ENCODE measurements at places on chromosomes 1 and 21.

DNA sequence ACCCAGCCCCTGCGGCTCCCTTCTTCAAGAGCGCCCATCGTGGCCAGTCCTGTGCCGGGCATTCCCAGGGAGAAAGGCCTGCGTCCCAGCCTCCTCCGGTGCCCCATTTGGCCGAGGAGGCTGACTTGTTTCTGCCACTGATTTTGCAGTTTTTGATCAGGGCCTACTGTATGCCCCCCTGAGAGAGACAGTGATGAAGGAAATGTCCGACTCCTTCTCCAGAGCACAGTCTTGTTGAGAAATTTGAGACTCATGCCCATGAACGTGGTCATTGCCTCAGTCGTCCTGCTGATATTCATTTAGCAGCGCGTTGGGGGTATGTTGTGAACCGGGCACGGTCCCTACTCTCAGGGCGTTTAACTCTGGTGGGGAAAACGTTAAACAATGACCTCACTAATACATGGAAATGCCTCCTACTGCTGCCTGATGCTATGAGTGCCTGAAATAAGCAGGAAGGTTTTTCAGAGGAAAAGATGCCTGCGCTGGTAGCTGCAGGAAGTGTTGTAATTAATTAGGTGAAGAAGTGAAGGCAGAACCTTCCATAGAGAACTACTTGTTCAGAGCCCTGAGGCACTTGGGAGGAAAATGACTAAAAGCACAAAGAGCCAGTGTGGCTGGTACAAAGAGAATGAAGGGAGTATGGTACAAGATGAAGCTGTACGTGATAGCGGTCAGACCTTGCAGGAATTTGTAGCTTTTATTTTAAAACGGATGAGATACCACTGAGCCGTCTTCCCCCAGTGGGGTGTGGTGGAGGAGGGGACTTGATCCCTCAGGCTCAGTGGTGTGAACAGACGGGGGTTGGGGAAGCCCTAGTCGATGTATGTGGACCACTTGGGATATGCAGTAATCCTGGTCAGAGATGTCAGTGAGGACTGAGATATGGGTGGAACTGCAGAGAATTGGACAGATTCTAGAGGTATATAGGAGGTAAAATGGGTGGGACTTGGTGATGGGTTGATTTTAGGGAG is 730 bp downstream of the ZCCHC17 start:
- no peak for DNase-seq

DNA sequence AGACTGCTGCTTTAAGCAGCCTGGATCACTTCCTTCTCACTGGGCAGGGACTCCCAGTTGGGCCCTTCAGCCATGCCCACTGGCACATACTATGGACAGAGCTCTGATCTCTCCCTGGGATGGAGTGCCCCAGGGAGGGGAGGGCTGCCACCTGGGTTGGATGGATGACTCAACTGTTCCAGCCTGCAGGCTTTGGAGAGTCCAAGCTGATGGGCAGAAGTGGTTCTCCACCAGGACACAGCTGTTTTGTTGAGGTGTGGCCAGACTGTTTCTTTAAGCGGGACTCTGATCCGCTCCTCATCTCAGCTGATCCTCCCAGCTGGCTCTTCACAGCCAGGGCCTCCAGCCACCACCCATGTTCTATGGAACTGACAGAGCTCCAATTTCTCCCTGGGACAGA is 166.9 kb downstream of the MAGI3 start:
- DNase-seq, result no peak

DNA sequence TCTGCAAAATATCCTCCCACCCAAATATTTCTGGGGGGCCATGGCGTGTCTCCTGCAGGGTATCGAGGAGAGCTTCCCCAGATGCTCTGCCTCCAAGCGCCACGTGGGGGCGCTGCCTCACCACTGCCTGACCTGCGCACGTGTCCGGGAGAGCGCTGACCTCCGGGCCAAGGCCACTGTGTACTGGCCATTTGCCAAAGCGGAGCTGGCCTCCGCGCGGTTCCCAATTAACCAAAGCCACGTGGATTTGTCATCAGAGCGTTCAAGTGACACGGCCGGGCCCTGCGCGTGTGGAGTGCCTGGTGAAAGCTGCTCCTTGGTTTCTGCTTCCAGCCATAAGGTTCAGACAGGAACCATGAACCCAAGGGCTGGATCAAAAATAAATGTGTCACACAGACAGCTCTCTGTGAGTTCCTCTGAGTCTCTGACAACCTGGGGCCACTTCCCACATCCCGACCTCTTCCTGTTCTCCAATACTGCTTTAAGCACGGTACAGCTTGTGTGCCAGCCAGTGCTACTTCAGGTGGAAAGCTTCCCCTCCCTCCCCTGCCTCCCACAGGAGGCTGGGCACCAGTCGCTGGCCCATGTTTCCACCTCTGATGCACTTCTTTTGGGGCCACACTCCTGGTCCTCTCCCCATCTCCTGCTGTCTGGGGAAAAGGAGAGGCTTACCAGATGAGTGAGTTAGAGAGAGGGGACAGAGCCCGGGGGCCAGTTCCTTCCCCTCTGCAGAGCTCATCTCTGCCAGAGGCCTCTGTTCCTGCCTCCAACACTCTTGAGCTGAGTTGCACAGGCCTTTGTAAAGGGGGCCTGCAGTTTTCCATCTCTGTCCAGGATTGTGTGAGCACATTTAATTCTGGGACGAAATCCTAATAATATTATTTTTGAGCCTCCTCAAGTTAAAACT is 26.1 kb downstream of the ZP4 start:
- no peak for DNase-seq

GRCh38 chr1:242723044-242723716 is 198.7 kb upstream of the PLD5 start:
- no peak for DNase-seq

DNA sequence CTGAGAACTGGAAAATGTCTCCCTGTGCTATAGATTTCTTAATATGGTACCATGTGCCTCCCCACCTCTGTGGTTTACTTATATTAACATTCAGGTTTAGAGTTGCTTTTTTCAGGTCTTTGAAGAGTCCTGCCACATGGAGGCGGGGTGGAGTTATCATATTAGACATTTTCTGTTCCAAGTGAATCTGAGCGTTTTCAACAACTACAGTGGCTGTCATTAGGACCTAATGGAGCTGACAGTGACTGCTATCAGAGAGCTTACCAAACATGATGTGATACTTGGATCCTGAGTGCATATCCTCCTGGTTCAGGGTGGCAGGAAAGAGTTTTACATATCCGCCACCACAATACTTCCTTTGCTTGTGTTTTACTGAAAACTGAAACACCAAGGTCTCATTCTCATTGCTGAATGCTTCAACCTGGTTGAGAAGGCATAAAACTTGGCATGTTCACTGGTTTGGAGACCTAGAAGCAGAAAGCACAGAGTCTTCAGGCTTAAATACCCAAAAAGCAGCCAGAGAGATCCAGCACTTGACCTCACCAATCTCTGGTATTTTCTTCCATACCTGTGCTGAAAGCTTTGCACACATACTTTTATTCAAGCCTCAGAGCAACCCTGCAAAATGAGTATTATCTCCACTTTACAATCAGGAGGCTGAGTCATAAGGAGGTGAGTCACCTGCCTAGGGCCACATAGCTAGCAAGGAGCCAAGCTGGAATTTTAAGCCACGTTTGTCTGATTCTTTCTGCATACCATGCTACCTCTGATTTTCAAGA is 47.4 kb upstream of the OSBPL9 start:
- no peak for DNase-seq

DNA sequence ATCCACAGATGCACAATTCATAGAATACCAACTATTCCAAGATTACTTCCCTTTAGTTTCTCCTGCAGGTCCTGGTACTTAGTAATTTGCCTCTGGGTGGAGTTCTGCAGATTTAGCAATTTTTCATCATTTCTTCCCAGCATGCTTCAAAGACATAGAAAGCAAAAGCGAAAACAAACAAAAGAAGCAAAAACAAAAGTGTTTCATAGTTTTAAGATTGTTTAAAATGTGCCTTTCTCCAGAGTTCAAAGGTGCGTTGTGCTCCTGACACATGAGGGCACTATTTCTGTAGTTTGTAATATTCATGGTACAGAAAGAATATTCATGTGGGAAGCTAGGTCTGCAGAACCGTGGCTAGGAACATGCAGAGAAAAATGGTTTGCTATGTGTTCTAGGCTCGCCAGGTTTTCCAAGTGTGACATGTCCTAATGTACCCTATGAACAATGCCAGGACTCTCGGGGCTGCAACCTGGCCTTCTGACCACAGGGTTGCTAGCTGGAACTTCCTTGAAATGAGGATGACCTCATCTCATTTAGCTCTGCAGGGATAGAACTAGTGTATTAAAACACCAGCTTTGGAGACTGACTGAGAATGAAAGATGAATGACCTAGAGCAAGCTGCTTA is 30.0 kb upstream of the RCSD1 start:
- DNase-seq, result peak; percentile 12

DNA sequence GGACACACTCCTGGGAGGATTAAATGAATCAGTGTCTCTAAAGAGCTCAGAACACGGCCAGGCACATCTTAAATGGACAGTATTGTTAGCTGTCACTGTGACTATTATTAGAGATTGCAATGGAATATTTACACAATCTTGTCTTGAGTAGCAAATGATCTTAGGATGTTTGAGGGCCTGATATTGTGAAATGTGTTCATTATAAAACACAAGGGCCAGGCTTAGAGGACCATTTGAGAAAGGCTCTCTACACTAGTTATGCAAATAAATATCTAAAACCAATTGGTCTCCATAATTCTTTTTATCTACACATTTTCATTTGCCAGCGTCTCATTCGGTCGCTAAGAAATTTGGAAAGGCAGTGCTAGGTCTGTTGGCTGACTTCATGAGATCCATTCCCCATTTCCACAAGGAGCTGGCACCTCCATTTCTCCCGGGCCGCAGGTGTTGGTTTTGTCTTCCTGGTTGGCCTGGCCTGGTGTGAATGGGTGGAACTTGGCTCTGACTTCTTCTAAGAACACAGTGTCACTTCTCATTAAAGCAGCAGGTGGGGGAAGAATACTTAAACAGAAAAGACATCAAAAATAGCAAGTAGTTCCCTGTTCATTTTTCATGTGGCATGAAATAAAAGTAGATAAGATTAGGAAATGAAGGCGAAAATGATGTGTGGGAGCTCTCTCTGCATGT is 56.0 kb upstream of the PLXNA2 start:
- no peak for DNase-seq

DNA sequence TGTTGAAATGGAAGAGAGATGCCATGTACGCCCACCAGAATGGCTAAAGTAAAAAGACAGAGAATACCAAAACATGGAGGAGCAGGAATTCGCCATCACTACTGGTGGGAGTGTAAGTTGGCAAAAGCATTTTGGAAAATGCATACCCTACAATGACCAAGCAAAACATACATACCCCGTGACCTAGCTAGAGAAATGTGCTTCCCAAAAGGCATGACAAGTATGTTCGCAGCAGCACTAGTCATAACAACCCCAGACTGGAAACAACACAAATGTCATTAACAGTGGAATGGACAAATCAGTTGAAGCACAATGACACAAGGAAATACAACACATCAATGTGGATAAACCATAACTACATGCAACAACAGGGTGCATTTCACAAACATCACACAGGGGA is 27.2 kb downstream of the SYT2 start:
- DNase-seq, result no peak

- no peak for DNase-seq
These were observed 64.0 kb downstream of the PRDM2 start for GRCh38 chr1:13763991-13764390.

DNA sequence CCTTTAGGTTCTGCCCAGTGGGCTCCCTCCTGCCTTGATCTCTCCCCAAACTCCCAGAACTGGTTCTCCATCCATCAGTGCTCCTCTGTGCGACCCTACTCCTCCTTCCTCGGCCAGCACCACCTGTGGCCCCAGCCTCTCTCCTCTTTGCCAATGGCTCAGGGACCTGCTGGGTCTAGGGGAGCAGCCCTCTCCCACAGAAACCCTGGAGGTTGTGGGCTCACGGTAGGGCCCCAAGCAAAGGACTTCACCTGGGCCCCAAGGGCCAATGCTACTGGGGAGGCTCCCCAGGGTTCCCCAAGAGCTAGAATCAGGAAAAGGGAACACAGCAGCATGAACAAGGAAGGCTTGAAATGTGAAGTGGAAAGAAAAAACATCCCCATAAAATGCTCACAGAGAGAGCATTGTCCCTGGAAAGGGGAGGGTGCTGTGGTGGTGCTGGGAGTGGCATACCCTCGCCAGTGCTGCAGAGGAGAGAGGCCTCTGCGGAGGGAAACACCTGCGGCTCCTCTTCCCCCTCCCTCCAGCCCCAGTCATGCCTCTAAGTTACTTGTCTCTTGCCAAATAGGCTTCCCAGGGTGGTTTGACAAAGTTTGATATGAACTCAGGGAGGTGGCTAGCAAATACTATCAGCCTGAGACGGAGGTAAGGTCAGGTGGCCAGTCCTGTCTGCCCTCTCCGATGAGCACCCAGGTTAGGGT is 2.5 kb downstream of the TMEM63A start:
- DNase-seq, result no peak

- DNase-seq, result no peak
These were observed 20.2 kb upstream of the LRRC3 start for GRCh38 chr21:44434936-44435635.

GRCh38 chr1:77047978-77048614 is 171.1 kb downstream of the PIGK start:
- no peak for DNase-seq

DNA sequence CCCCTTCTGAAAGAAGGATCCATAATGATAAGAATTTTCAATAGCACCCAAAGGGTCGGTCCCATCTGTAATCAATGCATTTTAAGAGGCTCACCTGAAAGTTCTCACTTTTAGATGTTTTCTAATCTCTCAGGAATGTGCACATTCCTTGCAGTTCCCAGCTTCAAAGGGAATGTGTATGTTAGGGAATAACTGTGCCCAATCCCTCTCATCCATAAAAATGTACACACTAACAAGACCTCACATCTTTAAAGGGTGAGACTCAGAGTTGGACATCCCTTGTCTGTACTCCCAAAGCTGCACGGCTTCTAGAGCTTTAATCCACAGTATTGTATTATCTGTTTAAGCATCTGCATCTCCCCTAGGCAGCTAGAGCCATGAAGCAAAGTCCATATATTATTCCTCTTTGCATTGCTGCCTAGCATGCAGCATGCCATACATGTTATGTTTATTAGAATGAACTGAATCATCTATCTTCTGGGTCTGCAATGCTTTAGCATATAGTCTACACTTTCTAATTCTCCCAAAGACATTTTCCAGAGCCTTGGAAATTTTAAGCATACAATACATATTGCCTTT is 9.3 kb upstream of the CCN1 start:
- DNase-seq, result no peak

- DNase-seq, result peak; percentile 47
These were observed at the start of gene SERINC2 for GRCh38 chr1:31412732-31413404. Gene SERINC2, plus strand, starts transcription at chr1:31413213. Its CDS starts 53 bp downstream, at chr1:31413266.

DNA sequence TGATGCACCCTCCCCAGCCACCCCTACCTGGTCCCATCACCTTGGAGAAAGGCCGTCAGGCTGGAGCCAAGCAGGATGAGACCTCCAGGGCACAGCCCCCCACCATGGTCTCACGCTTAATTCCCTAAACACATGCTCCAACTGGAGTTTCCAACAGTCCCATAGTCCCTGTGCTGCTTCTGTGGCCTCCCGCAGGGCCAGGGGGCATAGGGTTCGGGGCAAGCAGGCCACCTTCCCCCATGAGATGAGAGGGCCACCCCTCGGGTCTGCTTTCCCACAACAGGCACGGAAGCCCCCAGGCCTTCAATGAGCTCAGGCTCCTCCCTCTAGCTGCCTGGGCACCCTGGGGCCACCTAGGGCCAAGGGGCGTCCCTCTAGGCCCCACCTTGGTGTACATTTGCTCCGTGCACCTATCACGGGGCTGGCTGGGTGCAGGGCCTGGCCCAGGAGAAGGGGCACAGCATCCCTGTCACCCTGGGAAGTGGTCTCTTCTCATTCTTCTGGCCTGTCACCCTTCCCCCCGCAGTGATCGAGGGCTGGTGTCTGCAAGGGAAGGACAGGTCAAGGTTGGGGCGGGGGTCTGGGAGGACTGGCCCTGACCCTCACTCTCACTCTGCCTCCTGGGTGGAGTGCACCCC is 42.4 kb downstream of the TRIM11 start:
- DNase-seq, result no peak

- no peak for DNase-seq
These were observed 853.5 kb upstream of the TMPRSS15 start for GRCh38 chr21:19256934-19257660.
